Natural killer cell (primary cell): ENCODE measurements at places on chromosomes 3 and 15. TPM values are rescaled to one million over a fixed set of nuclear protein-coding genes. Genes with fewer than 3 reads are reported as not detected.

The CMTM8 gene
- total RNA-seq, result 0.88 TPM

GRCh38 chr3:50442945-50443579 is 60.4 kb downstream of the CACNA2D2 start:
- no peak for DNase-seq

DNA sequence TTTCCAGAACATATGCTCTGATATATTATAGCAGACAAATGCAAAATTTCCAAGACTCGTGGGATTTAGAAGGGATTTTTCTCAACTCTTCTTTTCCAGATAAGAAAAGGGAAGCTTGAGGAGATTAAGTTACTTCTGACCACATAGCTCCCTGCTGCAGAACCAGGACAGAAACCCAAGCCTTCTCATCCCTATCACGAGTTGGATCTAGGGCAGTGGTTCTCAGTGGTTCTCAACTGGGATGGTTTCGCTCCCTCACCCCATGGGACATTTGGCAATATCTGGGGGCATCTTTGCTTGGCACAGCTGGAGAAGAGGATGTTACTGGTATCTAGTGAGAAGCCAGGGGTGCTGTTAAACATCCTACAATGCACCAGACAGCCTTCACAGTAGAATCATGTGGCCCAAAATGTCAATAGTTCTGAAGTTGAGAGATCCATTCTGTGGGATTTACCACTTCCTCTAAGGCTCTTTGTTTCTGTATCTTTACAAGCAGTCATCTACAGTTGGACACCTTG is 64.2 kb downstream of the LIPC start:
- DNase-seq, result no peak

The MEX3B gene
- 1.7 TPM for total RNA-seq

The ZBTB47 gene
- 3.0 TPM for total RNA-seq

GRCh38 chr3:119585208-119585607 is 5.9 kb downstream of the ADPRH start:
- no peak for DNase-seq

GRCh38 chr15:95210436-95210981 is 979.1 kb downstream of the MCTP2 start:
- no peak for DNase-seq

DNA sequence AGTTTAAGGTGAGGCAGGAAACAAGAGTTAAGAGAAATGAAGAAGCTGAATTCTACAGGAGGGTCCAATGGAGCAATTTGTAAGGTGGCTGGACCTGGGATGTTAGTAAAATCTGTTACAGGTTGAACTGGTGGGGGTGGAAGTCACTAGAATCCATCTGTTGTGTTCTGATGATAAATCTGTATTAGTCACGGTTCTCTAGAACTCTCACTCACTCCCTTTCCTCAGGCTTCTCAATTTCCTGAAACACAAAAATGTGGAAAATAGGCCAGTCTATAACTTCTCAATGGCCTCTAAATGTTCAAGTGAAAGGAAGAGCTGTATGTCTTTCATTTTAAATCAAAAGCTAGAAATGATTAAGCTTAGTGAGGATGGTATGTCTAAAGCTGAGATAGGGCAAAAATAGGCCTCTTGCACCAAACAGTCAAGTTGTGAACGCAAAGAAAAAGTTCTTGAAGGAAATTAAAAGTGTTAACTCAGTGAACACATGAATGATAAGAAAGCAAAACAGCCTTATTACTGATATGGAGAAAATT is 180.2 kb upstream of the CBLB start:
- DNase-seq, result no peak

- DNase-seq, result peak; percentile 59
Observed at GRCh38 chr3:197454014-197454413, 101.8 kb downstream of the BDH1 start.

The TUSC7 gene
- total RNA-seq, result not detected

The FBLN2 gene
- total RNA-seq, result 2.7 TPM

- no peak for DNase-seq
Observed at GRCh38 chr3:21913791-21914190, 162.8 kb upstream of the ZNF385D start.

- DNase-seq, result no peak
Observed at GRCh38 chr15:88881775-88882174, 13.6 kb downstream of the HAPLN3 start.

DNA sequence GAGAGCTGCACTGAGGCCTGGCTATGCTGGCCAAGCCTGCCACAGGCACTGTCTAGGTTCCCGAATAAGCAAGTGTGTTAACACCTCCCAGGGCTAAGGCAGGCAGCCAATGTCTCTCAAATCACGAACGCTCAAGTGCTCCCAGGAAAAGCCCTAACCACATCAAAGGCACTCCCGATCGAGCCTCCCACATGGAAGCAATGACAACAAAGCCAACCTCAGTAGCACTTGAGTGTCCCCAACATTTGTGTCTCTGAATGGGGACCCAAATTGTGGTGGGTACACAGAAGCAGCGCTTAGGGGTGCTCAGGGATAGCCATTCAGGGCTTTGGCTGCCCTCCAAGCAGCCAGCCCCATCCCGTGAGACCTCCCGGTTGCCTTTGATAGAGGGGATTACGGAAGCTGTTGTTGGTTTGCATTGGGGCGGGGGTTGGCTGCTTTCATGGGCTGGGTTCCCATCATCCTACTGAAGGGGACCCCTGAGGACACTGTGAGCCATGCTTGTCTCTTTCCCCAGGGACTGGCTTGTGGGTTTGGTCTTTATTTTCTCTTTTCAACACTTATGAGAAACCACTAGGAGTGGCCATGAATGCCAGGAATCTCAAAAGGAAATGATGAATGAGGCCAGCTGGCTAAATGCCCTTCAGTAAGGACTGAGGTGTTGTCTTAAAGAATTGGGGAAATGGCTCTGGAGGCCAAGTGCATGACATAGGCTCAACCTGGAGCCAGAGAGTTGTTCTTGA is 234.1 kb upstream of the FEZF2 start:
- no peak for DNase-seq

DNA sequence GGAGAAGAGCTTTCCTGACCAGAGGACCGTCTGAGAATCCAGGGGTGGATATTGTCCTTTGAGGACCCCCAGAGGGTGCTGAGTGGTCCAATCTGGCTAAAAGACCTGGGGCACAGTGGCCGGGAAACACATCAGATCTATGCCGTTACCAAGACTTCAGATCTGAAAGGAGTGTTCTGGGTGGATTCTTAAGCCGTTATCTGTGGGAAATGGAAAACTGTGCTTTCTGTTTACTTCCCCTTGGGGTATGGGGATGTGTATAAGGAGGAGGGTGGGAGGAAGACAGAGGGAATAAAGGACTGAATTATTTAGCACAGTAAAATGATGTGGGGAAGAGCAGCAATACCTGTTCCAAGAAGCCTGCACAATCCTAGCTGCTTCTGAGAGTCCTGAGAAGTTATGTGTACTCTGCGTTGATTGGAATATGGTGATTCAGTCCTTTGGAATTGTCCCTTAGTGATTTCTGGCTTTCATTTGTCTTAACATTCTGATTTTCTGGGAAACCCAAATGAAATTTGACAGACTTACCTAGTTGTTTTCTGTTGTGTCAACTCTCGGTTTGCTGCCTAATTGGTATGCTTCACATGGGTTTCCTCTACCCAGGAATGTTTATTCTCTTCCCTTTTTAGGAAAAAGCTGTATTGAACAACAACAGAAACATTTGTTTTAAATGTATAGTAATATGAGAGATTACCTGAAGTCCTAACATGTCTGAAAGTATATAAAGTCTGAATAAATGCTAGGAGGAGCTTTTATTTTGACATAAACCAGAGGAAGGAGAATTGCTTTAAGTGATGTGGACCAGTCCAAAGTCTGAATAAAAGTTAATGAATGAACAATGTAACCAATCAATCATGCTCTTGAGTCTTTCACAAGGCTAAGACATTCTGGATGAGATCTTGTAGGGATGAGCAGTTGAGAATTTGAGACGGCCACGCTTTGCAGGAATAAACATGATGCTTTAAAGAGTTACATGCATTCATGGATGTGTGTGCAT is 427.1 kb upstream of the C2CD4B start:
- no peak for DNase-seq

The WNT5A gene
- not detected for total RNA-seq

DNA sequence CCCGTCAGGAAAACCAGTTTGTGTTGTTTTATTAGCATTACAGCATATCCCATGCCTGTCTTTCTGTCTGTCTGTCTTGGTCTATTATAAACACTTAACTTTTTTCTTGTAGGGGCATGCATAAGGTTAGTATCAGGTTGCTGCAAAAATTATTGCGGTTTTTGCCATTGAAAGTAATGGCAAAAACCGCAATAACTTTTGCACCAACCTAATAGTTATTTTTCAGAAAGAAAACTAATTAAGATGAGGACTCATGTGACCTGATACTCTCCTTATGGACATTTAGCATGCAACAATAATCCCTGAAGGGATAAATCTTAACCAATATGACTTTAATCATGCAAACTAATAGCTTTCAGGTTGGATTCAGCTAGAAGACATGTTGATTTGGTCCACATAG is 326.7 kb upstream of the SUCLG2 start:
- no peak for DNase-seq

- no peak for DNase-seq
Observed at GRCh38 chr3:94912656-94913055, 849.8 kb downstream of the NSUN3 start.

DNA sequence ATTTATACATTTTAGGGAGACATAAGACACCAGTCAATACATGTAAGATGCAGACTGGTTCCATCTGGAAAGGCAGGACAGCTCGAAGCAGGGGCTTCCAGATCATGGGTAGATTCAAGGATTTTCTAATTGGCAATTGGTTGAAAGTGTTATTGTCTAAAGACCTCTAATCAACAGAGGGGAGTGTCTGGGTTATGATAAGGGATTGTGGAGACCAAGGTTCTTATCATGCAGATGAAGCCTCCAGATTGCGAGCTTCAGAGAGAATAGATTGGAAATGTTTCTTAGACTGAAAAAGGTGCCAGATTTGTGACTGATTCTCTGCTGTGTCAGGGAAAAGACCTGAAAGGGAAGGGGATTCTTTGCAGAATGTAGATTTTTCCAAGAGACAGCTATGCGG is 15.1 kb downstream of the TM2D3 start:
- DNase-seq, result no peak

DNA sequence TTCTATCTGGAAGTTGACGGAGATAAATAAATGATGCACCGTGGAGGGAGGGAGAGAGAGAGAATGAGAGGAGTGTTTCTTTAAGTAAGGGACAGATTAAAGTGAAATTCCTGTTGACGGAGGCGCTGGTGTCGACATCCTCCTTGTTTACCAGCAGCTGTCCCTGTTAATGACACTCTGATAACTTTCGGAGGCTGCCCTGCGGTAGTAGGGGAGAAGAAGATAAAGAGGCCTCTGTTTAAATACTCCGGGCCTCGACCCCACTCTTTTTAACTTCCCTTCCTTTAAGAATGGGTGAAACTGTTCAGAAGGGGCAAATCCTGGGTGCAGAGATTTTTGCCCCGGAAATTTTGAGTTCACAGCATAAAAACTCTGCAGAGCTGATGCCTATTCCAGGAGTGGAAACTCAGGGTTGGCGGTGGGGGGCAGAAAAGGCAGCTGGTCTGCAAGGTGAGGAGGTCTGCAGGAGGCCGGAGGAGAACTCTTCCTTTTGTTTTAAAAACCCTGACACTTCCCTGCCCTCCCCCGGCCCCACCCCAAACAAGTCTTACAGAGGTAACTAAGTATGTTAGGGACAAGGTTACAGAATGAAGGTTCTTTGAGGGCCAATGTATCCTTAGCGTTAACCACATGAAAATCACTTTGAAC is 276.6 kb upstream of the NR2F2 start:
- no peak for DNase-seq

The ARGFX gene
- total RNA-seq, result not detected

The LRRIQ4 gene
- total RNA-seq, result not detected

- DNase-seq, result no peak
Observed at GRCh38 chr3:99856437-99857220, 39.0 kb downstream of the CMSS1 start.

The TLR9 gene
- not detected for total RNA-seq

DNA sequence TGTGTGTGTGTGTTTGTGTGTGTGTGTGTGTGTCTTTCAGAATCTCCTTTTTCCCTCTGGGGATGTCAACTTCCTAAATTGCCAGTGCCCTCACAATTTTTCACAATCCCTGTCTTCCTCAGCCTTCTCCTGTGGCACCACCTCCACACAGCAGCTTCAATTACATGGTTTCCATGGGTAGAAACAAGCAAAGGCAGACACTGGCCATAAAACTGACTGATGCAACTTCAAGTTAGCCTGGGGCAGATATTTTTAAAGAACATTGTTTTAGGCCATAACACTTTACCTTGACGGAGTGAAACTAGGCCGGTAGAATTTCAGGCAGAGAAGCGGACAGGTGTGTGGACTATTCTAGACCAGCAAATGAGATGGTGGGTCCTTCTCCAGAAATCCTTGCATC is 405.8 kb upstream of the SUCLG2 start:
- DNase-seq, result no peak

DNA sequence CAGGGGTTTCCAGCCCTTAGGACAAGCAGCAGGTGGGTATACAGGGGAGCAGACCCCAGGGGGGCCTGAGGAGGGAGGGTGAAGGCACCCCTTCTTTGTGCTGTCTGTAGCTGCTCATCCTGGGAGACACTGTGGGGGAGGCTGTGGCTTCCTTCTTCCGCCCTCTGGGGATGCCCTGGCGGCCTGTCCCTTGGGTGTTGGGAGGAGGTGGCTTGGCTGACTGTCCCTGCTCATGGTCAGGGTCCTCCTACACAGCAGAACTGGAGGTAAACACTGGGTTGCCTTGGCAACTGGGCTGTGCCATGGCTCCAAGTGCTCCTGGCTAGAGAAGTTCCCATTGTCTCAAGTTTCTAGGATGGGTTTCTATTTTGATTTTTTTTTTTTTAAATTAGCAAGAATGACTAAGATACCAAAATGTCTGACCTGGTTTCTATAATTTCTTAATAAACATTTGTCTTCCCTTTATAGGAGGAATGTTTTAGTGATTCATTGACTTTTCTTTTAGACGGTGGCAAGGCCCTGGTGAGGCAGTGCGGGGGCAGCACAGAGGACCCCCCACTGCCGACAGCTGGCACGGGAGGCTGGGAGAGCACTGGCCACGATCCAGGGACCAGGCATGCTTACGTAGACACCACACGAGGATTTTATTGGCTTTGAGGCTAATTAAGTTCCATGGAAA is 12.4 kb downstream of the KLF13 start:
- DNase-seq, result peak; percentile 55

- DNase-seq, result no peak
Observed at GRCh38 chr3:52323526-52324295, 7.6 kb downstream of the DNAH1 start.

DNA sequence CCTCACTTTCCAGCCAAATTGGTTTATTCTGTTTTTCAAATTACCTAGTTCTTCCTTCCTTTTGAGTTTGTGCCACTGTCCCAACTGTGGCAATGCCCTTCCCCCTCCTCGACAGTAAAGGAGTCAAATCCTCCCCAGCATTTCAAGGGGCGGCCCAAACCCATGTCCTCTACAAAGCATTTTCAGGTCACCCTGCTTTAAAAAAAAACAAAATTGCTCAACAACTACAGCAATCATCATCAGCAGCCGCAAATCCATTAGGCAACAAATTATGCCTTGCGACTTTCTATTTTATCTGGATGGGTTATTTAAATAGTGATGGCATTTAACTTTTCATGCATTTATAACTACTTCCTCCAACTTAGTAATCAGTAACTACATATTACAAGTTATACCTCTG is 32.7 kb downstream of the PLD1 start:
- DNase-seq, result no peak
